Activated T-cell treated with anti-CD3 and anti-CD28 coated beads for 1 hour (primary cell): ENCODE measurements at places on chromosomes 7 and 10.

DNA sequence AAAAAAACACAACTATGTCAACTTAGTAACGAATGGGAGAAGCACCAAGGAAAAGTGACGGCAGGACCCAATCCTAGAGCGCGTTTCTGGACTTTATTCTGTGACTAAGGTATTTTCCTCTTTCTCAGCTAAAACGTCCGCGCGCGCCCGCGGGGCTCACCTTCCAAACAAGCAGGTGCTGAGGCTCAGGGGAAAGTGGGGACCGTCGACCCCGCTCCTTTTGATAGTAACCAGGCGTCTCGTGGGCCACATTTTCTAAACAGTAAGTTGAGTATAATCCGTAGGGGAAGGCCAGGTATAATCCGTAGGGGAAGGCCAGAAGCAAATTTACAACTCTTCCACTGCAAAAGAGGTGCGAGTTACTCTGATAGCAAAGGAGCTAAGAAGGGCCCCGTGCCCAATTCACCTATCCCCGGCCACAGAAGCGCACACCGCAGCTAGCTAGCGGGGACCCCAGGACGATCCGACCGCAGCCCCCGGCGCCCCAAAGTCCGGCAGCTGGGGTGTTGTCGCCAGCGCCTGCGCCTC lies 743 bp downstream of the MKI67 start:
- no peak for DNase-seq

DNA sequence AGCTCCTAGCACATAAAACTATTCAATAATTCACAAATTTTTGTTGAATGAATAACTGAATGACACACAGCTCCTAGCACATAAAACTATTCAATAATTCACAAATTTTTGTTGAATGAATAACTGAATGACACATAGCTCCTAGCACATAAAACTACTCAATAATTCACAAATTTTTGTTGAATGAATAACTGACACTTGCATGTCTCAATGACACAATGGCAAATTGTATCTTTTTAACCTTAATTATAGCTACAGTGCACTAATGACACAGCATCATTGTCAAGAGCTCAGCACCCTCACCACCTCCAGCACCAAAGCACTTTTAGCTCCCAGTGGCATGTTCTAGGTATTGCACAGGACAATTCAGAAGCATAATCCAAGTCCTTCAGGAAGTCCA lies 131.6 kb downstream of the PDE1C start:
- DNase-seq, result no peak

DNA sequence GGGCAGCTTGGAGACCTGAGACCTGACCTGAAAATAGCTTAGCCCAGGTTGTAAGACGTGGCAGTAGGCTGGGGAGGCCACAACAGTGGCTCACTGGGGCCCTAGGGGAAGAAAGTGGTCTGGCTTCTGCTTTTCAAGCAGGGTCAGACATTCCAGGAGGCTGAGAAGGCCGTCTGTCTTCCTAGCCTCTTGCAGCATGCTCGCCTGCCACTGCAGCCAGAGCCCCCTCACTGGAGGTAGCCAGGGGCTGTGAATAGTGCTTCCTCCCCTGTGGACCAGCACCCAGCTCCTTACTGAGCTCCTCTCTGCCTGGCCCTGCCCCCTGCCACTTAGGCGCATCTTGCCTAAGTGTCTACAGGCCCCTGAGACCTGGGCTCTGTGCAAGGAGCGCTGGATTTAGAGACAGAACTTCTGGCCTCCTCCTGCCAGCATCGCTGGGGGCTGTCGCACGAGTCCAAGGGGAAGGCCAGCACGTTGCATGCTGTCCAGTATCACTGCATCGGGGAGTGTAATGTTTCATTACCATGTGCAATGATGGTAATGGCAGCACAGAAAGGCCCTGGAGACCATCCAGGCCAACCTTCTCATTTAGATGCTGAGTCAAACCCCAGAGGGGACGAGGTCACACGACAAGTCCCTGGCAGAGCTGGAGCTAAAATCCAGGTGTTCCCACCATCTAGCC lies 12.7 kb downstream of the ZMIZ1 start:
- DNase-seq, result no peak

DNA sequence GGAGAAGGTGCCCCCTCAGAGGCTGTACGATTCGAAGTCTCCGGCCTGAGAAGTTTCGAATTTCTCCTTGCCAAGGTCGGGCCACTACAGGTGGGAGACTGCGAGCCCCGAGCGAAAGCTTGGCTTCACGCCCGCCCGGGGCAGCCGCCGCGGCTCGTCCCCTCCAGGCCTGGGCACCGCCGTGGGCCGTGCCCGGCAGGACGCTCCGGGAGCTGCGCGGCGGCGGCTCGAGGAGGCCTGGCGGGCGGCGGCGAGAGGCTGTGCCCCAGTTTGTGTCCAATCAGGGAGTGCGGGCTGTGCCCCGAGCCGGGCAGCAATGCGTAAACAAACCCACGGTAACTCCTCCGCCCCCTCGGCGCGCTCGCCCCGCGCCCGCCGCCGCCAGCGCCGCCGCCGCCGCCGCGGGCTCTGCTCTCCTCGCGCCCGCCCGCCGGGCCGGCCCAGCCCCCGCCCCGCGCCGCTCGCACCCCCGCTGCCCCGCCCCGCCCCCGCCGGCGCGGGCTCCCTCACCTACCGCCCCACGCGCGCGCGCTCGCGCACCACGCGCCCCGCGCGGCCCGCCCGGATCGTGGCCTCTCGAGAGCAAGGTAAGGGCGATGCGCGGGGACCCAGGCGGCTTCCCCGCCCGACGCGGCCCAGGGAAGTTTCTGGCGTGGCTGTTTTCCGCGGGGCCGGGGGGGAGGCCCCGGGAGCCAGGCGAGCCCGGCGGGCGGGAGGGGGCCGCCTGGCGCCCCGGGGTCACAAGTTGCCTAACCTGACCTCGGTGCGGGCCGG lies 57.8 kb upstream of the PCGF5 start:
- DNase-seq, result peak; percentile 74

GRCh38 chr10:86665868-86666267 lies 2.4 kb upstream of the LDB3 start:
- no peak for DNase-seq

- no peak for DNase-seq
These were observed 88.4 kb upstream of the EEPD1 start for GRCh38 chr7:36064676-36065075.

- DNase-seq, result no peak
These were observed 66.8 kb upstream of the CHST15 start for GRCh38 chr10:124160176-124160575.

GRCh38 chr7:158858592-158859503 lies 2.5 kb downstream of the DYNC2I1 start:
- DNase-seq, result no peak

GRCh38 chr10:90174531-90174930 lies 473.1 kb downstream of the KIF20B start:
- DNase-seq, result no peak

DNA sequence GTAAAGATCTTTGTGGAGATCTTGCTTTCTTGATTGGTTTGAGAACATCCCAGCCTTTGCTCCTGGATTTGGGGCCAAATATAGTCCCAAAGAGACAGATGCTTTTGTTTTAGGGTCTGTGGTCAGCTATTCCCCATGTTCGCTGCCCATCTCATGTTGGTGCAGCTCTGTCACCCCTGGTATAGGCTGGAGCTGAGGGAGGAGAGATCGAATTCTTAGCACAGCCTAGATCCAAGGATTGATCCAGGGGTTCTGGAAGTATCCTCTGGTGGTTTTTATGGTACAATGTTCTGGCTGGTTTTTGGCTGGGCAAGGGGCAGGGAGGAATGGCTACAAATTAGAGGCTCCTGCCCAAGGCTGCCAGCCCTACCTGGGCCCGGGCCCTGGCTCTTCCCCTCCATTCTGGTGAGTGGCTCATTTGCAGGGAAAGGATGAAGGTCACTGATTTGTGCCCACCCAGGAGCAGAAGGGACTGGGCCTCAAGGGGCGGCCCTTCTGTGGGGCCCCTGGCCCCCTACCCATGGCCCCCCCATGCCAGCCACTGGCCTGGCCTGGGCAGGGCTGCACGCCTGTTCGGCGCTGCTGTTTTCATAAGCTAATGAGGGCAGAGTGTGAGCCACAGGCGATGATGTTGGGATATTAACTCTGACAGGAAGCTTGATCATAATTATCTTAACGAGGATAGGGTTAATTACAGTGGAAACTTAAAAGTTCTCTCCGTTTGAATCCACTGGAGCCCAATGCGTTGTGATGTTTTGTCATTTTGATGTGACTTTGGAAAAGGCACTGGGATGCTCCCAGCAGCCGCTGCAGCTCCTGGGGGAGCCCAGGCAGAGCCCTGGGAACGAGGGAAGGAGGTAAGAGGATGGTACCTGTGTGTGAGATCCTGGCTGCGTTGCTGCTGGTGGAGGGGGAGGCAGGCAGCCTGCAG lies 600.6 kb downstream of the LRMDA start:
- DNase-seq, result no peak

GRCh38 chr7:117333168-117333567 lies 10.3 kb upstream of the WNT2 start:
- no peak for DNase-seq

DNA sequence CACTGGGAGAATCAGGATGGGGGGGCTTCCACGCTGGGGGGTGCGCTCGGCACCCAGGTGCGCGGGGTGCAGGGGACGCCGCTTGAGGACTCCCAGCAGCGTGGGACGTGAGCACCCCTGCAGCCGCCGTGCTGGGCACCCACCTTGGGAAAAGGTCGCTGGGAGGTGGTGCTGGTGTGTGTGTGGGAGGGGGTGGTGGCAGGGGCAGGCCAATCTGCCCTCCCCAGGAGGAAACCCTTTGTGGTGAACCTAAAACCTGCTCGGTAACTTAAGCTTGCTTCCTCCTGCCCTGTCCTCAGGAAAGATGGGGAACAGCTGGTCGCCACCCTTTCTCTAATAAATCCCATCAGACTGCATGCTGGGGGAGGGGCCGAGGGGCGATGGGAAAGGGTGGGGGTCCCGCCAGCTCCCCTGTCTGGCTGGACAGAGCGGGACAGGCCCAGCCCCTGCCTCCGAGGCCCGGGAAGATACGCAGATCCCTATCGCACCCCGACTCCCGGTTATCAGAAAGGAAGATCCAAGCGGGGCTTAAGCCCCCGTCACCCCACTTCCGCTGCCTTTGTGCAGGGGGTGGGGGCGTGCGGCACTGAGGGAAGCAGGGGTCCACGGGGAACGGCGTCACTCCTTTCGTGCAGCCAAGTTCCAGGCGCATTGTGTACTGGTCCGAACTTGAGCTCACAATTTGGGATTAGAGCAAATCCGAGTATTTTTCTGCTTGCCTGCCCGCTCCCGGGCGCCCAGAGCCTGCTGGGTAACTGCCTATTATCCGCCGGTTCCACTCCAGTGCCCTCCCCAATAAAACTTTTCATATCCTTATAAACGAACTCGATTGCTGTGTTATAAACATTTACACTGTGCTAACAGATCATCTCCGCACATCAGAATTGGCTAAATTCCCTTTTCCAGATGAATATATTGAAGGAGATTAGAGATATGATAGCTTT lies 64.6 kb downstream of the UNCX start:
- no peak for DNase-seq

DNA sequence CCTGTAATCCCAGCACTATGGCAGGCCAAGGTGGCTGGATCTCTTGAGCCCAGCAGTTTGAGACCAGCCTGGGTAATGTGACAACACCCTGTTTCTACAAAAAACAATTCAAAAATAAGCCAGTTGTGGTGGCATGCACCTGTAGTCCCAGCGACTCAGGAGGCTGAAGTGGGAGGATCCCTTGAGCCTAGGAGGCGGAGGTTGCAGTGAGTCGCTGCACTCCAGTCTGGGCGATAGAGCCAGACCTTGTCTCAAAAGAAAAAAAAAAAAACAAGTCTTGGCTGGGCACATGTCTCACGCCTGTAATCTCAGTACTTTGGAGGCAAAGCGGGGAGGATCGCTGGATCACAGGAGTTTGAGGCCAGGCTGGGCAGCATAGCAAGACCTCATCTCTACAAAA lies 74.6 kb upstream of the PDSS1 start:
- DNase-seq, result no peak

DNA sequence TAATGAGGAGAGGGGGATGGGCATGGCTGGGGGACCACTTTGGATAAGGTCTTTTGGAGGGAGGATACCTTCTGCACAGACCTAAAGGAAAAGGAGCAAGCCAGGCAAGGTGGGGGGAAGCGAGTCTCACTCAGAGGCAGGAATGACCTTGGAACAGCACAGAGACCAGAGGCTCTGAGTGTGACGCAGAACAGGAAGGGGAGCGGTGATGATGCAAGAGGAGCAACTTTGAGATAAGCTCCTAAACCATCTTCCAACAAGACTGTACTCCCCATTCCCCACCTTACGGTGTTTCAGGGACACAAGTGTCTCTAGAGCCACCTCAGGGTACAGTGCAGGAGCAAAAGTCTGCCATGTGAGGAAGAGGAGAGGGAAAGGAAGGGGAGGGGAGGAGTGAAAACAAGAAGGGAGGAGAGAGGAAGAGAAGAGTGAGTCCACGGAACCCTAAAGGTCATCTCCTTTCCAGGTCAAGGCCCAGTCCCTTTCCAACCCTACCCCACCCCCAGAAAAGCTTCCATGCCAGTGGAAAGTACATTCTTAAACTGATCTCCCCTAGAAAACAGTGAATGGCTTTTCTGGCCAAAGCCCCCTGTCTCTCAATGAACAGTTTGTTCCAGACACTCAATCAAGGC lies 54.1 kb downstream of the JAZF1 start:
- no peak for DNase-seq
